Glomerular endothelial cell (primary cell): ENCODE measurements at places on chromosomes 5 and 9. TPM values are rescaled to one million over a fixed set of nuclear protein-coding genes. Genes with fewer than 3 reads are reported as not detected.

GRCh38 chr5:176882567-176882903 lies 16.6 kb downstream of the HK3 start:
- DNase-seq: no peak

DNA sequence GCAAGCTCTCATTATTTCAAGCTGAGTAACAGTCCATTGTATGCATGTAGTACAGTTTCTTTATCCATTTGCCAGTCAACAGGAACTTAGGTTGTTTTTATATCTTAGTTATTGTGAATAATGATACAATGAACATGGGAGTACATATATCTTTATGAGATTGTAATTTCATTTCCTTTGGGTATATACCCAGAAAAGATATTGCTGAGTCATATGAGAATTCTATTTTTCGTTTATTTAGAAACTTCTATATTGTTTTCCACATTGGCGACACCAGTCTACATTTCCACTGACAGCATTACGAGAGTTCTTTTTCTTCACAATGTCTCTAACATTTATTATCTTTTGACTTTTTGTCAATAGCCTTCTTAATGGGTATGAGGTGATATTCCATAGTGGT lies 477.8 kb upstream of the PAPPA start:
- no peak for DNase-seq

GRCh38 chr9:14323985-14324650 lies 10.2 kb upstream of the NFIB start:
- DNase-seq: no peak

- no peak for DNase-seq
Measured at GRCh38 chr9:109751253-109751652, 28.7 kb upstream of the PALM2AKAP2 start.

DNA sequence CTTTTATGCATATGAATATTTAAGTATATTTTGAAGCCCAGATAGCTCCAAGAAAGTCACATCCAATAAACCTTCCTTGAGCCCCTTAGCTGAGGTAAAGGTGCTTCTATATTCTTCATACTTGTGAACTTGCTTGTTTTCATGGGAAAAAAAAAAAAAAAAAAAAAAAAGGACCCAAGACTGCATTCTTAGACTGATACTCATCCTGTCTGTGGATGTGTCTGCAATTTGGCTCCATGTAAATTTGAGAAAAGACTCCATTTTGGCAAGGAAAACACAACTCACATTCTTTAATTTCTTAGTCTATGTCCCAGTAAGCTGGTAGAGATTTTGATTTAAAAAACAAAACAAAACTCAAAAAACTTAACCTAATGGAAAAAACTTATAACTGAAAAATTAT lies 238.3 kb downstream of the FBXL17 start:
- no peak for DNase-seq

- no peak for DNase-seq
Measured at GRCh38 chr5:134902071-134902801, 2.7 kb upstream of the PCBD2 start.

- no peak for DNase-seq
Measured at GRCh38 chr9:70058569-70059116, 15.0 kb downstream of the MAMDC2 start.

Gene C5orf52
- total RNA-seq: not detected in 2 replicates

Gene OCLN
- 4.3 and 7.4 TPM in 2 replicates for total RNA-seq

Gene IL5
- total RNA-seq: not detected in 2 replicates

Gene PLCXD3
- total RNA-seq: not detected in 2 replicates

Gene WDR38
- not detected in 2 replicates for total RNA-seq

Gene SH3RF2
- total RNA-seq: 4.0 and 6.5 TPM in 2 replicates

Gene TMEM8B
- 1.9 and 3.0 TPM in 2 replicates for total RNA-seq
